B cell (primary cell): ENCODE measurements at places on chromosomes 6 and 20. TPM values are rescaled to one million over a fixed set of nuclear protein-coding genes. Genes with fewer than 3 reads are reported as not detected.

DNA sequence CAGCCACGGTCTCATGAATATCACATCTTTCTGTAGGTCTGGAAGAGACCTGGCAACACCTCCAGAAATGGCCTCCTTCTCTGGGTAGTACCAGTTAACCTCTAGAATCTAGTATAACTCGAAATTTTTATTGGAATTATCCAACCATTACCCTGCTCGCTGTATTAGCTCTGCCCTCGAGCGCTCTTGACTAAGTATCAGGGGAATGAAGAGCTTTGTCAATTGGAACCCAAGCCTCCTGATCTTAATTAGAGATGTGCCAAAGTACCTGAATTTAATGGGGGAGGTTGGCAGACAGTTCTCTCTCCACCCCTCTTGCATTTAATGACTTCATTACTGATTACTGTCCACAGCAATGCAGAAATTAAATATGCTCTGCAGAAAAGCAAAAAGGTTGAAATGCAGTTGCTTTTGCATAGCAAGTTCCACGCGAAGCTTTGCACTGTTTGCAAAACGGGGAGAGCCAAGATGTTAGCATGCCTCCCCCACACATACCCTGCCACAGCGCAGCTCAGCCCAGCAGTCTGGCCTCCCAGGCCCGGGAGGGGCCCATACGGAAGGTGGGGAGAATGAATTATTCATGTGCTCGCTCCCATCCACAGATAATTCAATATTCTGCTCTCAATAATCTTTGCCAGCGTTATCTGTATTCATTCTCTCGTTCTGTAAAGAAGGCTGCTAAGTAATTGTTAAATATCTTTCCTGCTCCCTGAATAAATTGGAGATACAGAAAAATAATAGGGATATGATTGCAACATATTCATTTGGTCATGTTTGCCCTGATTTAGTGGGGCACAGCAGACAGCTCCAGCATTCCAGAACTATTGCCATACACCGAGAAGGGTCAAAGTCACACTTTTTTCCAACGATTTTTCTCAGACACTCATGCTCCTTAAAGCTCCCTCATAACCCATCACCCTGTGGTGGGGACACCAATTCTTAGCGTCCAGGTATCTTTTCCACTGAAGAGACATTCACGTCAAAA is 305.8 kb downstream of the CDH26 start:
- no peak for DNase-seq

- no peak for DNase-seq
Observed at GRCh38 chr6:53300656-53301551, 47.8 kb downstream of the ELOVL5 start.

DNA sequence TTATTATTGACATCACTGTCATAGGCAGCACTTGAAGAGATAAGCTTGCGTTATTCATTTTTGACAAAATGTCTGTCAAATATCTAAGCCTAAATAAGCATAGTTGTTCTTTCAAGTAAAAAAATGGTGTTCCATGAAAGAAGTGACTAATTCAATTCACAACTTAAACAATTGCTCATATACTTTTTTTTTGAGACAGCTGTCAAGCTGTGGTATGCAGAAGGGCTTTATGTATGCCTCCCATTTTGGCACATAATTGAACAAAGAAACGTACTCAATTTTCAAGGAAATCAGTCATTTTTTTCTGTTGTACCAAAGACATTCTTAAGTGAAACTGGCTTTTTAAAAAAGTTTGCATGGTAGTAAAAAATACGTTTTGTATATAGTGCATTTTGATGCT is 8.5 kb downstream of the AFDN start:
- no peak for DNase-seq

DNA sequence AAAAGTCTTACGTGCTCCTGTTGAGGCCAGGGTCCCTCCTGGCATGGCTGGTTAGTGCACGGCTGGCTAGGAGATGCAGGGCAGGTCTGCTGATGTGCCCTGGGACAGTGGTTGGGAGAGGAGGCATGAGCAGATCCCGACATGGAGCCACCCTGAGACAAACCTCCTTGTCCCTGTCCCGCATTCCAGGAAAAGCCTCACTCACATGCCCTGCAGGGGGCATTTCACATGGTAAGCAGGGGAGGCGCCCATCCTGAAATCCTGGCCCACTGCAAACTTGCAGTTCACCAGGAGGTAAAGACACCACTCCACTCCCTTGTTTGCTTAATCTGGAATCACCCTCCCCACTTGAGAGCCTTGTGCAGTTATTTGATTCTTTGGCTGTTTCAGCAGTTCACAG is 116.7 kb upstream of the SLC24A3 start:
- no peak for DNase-seq

- DNase-seq = peak; percentile 92
Observed at GRCh38 chr6:41786451-41787218, 859 bp upstream of the TOMM6 start.

DNA sequence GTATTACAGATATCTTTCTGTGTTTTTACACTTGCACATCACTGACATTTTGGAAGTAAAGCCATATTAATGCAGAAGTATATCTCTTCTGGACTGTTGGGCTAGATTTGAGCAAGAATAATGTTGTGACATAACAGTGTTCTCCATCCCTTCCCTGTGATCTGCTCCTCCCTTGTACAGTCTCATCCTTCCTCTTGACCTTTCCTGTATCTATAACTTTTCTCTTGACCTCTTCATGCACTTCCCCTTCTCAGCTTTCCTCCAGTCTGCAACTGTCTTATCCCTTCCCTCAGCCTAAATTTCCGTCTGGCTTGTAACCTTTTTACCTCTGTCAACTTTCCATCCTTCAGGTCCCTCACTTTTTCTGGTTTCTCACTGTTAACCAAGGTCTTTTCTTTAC is 29.8 kb downstream of the NCOA3 start:
- no peak for DNase-seq

DNA sequence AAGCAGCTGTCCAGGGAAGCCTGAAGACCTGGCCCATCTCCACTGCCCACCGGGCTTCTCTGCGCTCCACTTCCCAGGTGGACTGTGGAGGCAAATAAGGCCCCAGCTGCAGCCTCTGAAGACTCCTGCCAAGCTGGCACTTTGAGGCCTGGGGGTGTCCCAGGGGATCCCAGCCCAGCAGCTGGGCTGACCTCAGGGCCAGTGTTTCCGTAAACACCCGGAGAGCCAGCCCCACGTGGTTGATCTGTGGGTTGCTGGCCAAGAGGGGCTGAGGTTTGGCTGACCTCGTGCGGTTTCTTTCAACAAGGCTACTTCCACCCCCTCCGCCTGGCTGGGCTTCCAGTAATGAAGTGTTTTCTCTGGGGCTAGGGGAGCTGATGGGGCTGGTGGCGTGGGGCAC is 12.4 kb upstream of the CCN5 start:
- no peak for DNase-seq

GRCh38 chr6:124961777-124962638 is at the start of gene RNF217:
RNF217 (plus strand) TSS chr6:124962437; CDS start chr6:124962545, 108 bp downstream.
- DNase-seq = no peak

DNA sequence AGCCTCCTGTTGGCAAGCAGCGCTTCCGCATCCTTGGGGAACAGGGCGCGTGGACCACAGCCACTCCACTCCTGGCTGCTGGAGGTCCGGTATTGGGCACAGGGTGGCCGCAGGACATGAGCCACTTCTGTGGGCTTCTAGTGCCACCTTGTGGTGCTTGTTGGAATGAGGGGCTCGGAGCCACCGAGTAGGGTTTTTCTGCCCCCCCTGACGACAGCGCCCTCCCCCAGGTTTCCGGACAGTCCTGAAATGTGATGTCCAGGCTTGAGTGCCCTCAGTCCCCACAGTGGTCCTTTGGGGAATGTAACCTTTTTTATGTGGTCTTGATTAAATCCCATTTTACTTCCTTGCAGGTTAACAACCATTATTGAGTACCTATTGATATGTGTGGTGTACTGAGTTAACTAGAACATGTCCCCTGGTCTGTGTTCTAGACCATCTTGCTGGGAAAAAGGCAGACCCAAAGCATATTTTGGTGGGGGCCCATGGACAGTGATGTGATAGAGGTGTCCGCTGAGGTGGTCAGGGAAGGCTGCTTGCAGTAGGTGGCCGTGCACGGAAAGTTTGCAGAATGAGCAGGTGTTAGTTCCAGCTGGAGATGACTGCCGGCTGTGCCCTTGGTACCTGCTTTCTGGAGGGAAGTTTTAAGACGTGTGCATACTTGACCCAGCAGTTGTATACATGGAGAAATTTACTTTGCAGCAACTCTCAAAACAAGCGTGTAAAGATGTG is 70.0 kb downstream of the PTPN1 start:
- DNase-seq = peak; percentile 73

DNA sequence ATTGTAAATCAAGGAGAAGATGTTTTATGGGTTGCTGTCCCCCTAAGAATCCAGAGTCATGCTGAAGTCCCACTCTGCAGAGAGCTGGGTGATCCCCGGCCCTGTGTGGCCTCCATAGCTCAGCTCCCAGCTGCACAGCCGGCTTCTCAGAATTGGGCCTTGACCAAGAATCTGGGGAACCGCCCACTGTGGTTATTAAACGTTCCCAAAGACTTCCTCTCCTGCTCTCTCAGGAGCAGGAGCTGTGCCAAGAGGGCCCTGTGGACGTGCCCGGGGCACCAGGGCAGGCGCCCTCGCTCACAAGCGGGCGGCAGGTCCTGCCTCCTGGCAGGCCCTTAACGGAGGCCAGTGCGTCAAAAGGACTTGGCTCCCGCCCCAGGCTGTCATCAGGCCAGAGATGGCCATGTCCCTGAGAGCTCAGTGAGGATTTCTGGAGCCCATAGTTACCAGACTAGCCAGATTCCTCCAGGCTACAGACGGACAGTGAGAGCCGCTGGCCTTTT is 30.4 kb downstream of the ZC3H12D start:
- no peak for DNase-seq

DNA sequence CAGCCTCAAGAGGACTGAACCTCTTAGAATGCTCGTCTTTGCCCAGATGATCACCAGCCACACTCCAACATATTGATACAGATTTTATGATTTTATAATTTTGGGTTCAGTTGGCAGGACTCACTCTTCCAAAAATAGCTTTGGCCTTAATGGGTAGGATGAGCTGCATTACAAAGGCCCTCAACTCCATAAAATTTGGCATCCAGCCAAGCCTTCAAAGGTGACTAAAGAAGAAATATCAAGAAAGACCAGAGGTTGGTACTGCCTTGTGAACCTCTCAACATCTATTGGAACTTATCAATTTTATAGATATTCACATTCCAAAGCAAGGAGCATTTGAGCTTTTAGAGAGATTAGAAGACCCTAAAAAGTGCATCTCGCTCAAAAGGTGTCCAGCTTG is 48.4 kb upstream of the SNAP25 start:
- DNase-seq = no peak

RALY gene
- 94.4 and 97.3 TPM in 2 replicates for total RNA-seq

BMP7 gene
- total RNA-seq = not detected in 2 replicates

KCNK5 gene
- total RNA-seq = 0.07 TPM in 1 of 2 replicates, not detected in the other

HLA-DQA1 gene
- total RNA-seq = 463 and 489 TPM in 2 replicates

MDC1 gene
- total RNA-seq = 69.3 and 87.4 TPM in 2 replicates

FAM162B gene
- not detected in 2 replicates for total RNA-seq
